ENCODE measurements at places on chromosomes 2 and 18.

- no peak for DNase-seq
Observed at GRCh38 chr2:23904692-23905091, 22.2 kb downstream of the ATAD2B start.

GRCh38 chr2:136205615-136206014, 87.7 kb upstream of the CXCR4 start:
- DNase-seq: no peak

DNA sequence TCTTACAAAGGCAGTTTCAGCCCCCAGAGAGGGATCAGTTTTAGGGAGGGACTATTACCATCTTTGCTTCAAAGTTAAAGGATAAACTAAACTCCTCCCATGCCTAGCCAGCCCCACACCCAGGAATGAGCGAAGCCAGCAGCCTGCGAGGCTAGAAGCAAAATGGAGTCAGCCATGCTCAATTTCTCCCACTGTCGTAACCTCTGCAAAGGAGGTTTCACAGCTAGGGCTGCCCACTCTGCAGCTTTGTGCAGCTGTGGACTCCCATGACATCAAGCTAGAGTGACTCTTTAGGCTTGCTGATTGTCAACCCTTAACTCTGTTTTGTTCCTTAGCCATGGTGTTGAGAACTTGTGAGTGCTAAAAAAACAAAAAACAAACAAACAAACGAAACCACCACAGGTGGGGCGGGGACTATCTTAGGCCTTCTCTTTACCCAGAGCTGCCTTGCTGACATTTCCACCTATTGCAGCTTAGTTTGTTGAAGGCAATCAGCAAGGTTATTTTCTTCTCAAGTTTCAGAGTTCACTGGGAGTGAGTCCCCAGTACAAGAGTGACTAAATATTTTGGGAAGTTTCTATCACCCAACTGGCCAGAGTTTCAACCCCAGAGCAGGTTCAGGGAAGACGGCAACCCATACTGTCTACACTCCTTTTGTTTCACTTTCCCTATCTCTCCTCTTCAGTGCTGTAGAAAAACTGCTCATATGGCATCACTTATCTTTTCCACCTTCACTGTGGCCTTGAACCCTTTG, 592.1 kb downstream of the XIRP2 start:
- DNase-seq: no peak

DNA sequence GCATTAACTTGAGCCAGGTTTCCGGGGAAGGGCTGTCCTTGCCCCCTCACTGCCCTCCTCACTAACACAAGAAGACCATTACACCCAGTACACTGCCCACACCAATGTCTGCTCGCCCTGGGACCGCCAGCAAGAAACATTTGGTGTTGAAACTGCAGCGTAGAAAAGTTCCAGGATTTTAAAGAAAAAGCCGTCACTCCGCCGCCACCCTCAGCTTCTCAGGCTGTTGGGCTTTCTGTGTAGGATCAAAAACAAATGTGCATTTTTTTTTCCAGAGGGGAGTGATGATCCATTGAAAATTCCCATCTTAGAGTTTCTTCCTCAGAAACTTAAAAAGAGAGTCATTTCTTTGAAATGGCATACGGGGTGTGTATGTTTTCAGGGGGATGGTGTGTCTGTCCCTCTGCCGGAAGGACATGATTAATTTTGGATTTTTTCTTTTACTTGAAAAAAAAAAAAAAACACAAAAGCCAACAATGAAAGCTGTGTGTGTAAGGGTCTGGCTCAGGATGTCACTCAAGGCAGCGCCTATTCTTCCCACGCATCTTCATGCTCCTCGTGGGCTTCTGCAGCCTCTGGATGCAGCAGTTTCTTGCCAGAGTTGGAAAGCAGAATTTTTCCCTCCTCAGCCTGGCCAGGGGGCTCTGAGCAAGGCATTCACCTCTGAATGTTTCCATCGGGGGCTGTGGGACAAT, 184.9 kb downstream of the GLI2 start:
- no peak for DNase-seq

- DNase-seq: no peak
Observed at GRCh38 chr2:48070415-48070814, 164.1 kb upstream of the FBXO11 start.

DNA sequence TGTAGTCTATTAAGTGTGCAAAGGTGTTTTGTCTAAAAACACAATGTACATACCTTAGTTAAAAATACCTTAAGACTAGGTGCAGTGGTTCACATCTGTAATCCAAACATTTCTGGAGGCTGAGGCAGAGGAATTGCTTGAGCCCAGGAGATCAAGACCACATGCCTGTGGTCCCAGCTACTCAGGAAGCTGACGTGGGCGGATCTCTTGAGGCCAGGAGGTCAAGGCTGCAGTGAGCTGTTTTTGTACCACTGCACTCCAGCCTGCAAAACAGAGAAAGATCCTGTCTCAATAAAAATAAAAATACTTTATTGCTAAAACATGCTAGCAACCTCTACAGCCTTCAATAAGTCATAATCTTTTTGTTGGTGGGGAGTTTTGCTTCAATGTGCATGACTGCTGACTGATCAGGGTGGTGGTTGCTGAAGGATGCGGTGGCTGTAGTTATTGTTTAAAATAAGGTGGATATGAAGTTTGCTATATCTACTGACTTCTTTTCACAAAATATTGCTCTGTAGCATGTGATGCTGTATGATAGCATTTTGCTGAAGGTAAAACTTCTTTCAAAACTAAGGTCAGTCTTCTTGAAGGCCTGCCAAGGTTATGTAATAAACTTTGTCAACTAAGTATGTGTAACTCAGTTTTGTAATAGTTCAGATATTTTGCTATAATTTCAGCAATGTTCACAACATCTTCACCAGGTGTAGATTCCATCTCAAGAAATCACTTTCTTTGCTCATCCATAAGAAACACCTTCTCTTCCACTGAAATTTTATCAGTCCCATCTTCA, 1238.0 kb upstream of the NRXN1 start:
- no peak for DNase-seq

- DNase-seq: peak; percentile 16
Observed at GRCh38 chr18:48412339-48412929, 3.3 kb upstream of the ZBTB7C start.

DNA sequence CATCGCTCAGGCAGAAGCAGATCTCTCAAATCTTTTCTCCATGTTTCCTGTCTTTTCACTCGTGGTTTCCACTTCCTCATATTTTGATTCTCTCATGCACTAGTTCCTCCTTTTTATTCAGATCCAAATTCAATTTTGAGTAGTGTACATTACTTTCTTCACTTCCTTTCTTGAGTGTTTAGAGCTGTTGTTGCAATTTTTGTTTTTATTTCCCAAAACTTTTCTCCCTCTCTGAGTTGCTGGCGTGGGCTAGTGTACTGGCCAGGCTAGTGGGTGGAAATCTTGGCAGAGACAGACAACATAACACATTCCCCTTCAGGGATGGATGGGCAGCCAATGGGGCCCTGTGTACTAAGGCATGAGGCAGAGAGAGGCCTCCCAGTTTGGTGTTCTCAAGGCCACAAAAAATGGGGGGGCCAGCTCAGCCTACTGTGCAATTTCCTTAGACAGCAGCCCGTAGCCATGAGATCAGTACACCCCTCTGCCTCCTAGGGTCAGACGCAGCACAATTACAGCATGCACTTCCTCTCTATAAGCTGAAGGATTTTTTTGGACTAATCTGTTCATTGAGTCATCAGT, 145.1 kb upstream of the PID1 start:
- DNase-seq: no peak

GRCh38 chr2:1236606-1237005, 176.7 kb upstream of the TPO start:
- no peak for DNase-seq

DNA sequence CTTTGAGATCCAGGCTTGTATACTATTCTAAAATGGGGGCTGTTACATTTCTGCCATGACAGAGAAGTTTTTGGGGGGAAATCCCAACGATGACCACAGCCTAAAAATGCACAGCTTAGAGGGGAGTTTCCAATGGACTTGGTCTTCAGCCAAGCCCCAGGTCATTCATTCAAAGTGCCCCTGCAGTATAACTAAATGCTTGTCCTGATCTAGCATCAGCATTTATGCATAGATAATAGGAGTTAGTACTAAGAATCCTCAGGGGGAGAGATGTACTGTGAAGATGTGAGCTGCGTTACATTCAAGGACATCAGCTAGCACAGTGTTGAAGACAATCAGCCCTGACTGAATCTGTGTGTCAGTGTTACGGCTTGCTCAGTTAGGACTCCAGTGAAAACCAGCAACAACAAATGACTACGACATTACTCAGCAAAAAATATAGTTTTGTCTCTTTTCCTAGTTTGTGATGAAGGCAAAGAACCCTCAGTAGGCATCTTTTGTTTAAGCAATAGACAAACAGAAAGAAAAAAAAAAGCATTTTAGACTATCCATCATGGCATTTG, 160.9 kb downstream of the ZEB2 start:
- peak; percentile 5 for DNase-seq

DNA sequence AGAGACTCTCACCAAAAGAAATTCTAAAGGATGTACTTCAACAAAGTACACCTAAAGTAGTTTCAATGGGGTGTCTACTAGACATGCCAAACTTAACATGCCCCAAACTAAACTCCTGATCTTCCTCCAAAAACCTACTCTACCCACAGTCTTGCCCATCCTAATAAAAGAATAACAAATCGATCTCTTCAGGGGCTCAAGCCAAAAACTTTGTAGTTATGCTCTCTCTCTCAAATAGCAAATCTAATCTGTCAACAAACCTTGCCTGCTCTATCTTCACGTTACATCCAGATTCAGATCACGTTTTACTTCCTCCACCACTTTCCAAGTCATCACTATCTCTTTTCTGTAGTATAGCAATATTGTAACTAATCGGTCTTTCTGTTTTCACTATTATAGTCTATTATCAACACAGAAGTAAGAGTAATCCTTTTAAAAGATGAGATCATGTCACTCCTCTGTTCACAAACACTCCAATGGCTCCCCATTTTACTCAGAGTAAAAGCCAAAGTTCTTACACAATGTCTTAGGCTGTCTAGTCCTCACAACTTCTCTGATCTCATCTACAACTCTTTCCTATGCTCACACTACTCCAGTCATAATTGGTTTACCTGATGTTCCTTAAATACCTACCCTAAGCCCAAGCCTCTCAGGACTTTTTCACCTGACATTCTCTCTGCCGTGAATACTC, 79.9 kb downstream of the THADA start:
- no peak for DNase-seq

GRCh38 chr2:63842149-63843061, 709 bp downstream of the UGP2 start:
- no peak for DNase-seq

GRCh38 chr2:65605058-65605742, 172.8 kb upstream of the SPRED2 start:
- DNase-seq: no peak

DNA sequence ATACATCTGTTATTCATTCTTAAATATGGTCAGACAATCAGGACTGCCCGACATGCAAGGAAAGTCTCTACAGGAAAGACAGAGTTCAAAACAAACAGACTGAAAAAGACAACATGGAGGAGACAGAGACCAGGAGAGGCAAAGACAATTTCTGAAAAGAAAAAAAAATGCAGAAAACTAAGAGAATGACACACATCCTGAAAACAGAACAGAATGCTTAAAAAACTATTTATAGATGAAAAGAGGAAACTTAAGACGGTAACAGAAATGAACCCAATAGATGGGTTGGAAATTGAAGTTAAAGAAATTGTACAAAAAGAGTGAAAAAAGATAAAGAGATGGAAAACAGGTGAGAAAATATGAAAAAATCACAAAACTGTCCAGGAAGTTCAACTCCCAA, 95.7 kb downstream of the BCL2 start:
- no peak for DNase-seq
